ENCODE measurements at places on chromosomes 5 and 9.

- DNase-seq: no peak
Measured at GRCh38 chr9:98922721-98923435, 20.8 kb upstream of the COL15A1 start.

DNA sequence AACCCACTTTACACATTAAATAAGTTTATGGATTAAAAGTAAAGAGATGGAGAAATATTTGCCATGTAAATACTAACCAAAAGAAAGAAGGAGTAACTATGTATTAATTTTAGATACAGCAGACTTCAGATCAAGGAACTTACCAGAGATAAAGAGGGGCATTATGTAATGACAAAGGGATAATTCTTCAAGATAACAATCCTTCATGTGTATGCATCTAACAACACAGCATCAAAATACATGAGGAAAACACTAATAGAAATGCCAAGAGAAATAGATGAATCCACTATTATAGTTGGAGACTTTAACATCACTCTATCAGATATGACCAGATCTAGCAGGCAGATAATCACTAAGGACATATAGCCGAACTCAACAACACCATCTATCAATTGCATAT is 149.8 kb upstream of the ANKRD55 start:
- DNase-seq: no peak

GRCh38 chr5:176543428-176544182 is 5.5 kb upstream of the CDHR2 start:
- no peak for DNase-seq

DNA sequence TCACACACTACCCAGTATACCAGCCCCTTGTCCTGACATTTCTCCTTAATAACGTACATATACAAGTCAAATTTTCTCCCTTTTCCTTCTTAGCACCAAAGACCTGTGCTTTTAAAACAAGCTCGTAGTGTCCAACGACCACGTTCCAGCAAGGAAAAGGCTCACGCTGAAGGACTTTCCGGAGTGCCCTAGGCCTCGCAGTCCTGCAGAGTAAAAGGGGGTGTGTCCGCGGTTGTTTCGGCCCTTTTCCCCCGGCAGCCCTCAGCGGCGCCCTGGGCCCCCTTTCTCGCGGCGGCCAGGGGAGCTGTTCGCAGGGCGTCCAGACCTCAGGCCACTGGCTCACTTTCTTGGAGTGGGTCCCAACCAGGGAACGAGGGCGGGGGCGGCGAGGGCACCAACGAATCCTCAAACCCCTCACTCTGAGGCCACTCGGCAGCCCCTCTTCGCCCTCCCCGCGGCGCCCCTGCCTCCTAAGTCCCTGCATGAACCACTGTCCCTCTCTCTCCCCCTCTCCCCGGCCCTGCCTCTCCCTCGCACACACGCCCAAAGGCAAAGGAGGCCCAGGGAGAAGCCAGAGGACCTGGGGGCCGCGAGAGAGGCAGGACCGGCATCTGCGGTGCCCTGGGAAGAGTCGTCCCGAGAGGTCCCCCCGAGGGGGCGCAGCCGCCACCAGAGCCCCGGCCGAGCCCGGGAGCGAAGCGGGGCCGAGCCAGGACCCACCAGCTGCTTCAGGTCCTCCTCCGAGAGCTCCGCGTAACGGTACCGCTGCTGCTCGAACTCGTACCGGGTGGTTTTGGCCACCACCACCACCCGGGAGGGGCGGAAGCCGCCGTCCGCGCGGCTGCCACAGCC is 720 bp downstream of the NADK2 start:
- peak; percentile 30 for DNase-seq

- no peak for DNase-seq
Measured at GRCh38 chr5:1409381-1410110, 35.7 kb downstream of the SLC6A3 start.

- no peak for DNase-seq
Measured at GRCh38 chr5:176812269-176813259, 2.2 kb downstream of the UNC5A start.

GRCh38 chr5:53399926-53400697 is 80.3 kb upstream of the FST start:
- no peak for DNase-seq

- DNase-seq: no peak
Measured at GRCh38 chr5:30849931-30850710, 343.4 kb upstream of the CDH6 start.

DNA sequence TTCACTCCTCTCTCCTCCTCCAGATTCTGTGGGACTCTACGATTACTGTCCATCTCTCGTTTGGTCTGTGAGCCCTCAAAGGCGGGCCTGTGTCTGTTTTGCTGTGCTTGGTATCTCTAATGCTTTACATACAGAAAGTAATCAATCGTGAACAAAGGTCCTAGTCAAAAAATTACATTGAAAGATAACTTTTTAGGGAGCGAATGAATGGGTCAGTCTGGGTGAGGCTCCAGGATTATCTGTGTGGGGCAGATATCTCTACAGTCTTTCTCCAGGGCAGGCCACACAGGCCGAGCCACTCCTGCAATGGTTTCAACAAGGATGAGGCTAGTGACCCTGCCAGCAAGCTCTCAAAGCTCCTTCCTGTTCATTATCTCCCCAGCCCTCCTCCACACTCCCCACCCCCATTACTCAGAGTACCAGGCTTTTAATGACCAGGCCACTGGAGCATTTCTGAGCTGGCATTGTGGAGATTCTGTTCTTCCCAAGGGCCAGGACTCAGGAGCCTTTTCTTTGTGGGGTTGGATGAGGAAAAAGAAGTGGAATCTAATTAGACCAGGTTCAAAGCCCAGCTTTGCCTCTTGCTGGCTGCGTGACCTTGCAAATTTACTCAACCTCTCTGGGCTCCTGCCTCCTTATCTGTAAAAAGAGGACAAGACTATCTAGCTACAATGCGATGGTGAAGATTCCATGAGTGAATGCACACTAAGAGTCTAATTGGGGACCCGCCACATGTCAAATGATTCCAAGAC is 10.2 kb downstream of the CORO2A start:
- DNase-seq: no peak

- DNase-seq: no peak
Measured at GRCh38 chr5:145403992-145404391, 431.1 kb downstream of the PRELID2 start.

- DNase-seq: no peak
Measured at GRCh38 chr5:117201001-117201400, 626.4 kb upstream of the SEMA6A start.

DNA sequence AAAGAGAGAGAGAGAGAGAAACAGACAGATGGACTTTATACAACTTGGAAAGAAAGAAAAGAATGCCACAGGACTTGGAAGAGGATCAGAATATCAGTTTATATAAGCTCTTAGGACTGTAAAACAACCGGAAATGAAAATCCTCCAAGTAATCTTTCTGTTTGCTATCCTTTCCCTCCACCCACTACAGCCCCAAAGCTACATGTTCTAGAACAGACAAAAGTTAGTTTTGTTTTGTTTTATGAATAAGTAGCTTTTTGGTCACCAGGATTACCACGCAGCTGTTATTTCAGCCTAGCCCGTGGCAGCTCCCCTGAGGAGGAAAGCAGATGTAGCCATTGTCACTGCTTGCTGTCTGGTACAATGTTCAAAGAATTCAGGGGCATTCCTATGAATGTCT is 66.6 kb downstream of the SH3TC2 start:
- DNase-seq: no peak

- peak; percentile 22 for DNase-seq
Measured at GRCh38 chr5:126869005-126869451, 92.1 kb downstream of the LMNB1 start.

DNA sequence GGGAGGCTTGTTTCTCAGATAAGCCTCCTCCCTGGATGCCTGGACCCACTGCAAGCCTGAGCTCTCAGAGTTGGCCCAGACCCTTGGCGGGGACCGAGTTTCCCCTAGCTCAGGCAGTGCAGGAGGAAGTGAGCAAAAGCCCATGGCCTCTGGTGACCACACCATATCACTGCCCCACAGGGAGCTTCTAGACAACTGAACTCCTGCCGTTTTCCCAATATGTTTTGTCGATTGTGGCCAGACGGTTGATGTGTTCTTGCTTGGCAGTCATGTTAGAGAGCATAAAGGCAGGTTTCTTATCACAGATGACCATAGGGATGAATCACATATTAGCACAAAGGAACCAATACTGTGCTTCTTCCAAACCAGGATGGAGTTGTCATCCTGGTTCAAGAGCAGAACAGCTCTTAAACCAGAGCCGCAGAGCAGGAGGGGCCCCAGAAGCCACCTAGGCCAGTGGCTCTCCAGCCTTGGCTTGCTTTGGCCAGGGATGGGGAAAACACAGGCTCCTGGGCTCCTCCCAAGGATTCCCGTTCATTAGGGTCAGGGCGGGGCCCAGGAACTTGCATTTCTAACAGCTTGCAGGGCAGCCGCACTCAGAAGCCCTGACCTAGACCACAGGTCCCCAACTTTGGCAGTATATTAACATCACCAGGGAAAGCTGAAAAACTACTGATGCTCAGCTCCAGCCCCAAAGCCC is 113.1 kb upstream of the TBC1D2 start:
- no peak for DNase-seq

DNA sequence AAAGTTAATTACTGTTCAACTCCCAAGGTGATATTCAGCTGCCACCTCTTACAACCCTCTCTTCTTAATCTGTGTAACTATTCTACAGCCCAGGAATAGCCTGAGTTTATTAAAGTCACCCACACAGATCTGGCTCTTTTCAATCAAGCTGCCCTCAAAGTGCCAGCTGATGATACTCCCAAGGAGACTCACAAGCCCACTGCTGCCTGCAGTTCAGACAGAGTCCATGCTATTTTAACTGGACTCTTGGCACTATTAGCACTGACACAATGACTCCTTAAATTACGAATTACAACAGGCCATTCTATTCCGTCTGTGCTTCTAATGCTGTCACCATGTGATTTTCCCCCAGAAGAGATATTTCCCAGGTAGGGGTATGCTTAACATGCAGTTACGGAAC is 26.3 kb downstream of the REEP5 start:
- no peak for DNase-seq

DNA sequence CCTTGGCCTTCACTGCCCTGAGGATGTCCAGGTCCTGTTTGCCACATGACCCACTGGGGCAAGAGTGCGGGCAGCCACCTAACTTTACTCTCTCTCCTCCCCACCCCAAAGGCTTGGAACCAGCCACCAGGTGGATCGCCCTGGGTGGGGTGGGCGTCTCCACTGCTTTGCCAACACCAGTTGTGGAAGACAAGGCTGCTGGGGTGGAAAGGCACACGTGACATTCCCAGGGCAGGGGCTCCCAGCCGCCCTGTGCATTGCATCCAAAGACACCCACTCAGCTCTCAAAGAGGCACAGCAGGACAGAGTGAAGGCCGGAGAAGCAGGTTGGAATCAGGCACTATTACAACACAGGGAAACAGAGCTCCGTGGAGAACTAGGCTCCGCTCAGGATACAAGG is 162.2 kb downstream of the OLFM1 start:
- DNase-seq: no peak

GRCh38 chr9:135551031-135551430 is 5.1 kb downstream of the OBP2A start:
- no peak for DNase-seq

DNA sequence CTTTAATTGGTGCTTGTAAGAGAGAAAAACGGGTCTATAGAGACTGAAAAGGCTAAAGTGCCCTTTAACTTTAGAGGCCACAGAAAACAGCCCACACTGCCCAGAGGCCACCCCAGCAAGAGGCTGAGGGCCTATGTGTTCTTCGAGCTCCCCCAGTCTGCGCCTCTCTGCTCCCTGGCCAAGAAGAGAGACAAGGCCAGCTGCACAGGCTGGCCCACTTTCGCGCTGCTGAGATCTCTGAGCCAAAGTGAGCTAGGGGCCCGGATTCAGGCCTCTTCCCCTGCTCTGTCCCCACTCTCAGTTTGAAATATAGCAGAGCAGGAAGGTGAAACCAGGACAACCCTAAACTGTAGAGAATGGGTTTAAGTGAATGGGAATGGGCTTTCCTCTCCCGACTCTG is 132.0 kb upstream of the TRIM32 start:
- no peak for DNase-seq

GRCh38 chr9:78663369-78663768 is 366.4 kb downstream of the PSAT1 start:
- no peak for DNase-seq

DNA sequence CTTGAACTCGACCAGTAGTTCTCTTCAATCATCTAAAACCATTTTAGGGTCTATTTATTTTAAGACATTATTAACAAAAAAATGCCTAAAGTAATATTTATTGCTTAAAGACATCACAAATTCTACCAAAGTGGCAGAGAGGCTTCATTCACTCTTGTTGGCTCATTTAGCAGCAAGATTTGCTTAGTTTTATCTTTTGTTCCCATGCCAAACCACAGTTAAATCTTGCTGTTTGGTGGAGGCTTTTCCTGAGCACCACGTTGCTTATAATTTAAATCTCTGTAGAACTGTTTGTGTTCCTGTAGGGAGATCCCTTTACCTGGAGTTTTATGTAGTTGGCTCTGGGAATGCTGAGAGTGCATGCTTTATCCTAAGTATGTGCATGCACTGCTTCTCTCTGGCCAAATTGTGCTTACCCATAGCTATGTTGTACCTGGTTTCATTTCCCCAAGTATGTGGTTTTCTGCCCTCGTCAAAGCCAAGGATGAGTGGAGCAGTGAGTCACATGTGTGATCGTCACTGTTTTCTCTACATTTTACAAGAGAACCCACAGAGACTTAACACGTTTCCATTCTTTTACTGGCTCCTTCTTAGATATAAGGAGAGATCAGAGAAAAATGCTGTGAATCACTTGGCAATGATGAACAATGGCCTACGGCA is 42.1 kb upstream of the MAST4 start:
- no peak for DNase-seq

DNA sequence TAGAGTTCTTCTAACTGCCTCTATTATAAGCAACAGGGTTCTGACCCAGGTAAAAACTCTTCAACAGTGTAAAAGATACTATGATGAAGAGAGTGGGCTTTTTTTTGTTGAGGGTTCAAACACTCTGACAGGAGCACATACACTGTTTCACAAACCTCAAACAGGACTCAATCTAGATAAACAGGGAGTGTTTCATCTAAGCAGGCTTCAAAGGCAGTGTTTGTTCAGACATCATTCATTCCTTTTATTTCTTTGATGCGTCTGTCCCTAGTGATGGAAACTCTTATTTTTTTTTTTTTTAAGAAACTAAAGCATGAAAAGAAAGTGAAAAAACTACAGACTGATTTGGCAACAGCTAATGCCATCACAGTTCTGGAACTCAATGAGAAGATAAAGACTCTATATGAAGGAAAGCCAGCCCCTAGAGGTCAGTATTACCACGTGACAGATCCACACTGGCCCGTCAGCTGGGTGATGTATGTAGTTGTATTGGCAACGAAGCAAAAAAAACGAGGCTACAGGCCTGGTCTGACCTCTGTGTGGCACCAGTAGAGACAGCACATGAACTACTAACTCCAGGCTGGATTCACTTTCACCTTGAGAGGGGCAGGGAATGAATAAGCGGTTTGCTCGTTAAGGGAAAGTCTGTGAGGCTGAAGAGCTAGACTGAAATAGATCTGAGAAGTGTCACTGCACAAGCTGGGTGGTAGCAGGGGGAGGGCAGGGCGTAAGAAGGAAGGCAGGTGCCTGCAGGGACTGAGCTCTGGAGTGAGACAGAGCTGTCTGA is 172.2 kb downstream of the CCDC192 start:
- no peak for DNase-seq
